ENCODE measurements at places on chromosomes 6 and 20. TPM values are rescaled to one million over a fixed set of nuclear protein-coding genes. Genes with fewer than 3 reads are reported as not detected.

The RWDD2A gene
- 7.5 TPM for total RNA-seq

The C6orf163 gene
- 2.6 TPM for total RNA-seq

The RSPH9 gene
- total RNA-seq = not detected

The RAD21L1 gene
- not detected for total RNA-seq

The ERVFRD-1 gene
- not detected for total RNA-seq

The CCN6 gene
- not detected for total RNA-seq

The CCN5 gene
- 0.93 TPM for total RNA-seq

The SMLR1 gene
- not detected for total RNA-seq

The LST1 gene
- total RNA-seq = not detected

The ADAT2 gene
- 27.7 TPM for total RNA-seq

The TREM2 gene
- 0.63 TPM for total RNA-seq

The ULBP3 gene
- total RNA-seq = 6.3 TPM

The SLC32A1 gene
- not detected for total RNA-seq

The MOXD1 gene
- not detected for total RNA-seq

The TGM6 gene
- not detected for total RNA-seq

The KCNG1 gene
- 24.8 TPM for total RNA-seq

The RIMS4 gene
- total RNA-seq = not detected

The RHAG gene
- total RNA-seq = not detected

Data from MCF 10A (cell line).